ENCODE measurements at places on chromosomes 12 and 14. TPM values are rescaled to one million over a fixed set of nuclear protein-coding genes. Genes with fewer than 3 reads are reported as not detected.

DNA sequence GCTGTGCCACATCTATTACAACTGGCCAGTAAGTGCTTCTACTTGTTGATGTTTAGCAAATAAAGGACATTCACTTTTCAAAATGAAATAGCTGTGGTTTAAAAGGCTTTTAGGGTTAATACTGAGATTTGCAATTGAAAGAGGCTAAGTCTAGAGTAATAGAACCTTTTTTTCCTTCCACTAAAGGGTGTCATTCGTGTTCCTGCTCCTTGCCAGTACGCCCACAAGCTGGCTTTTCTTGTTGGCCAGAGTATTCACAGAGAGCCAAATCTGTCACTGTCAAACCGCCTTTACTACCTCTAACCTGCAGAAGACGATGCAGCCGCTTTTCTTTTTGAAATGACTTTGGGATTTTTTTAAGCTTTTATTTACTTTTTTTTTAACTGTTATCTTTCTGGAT lies 33.6 kb downstream of the PIWIL1 start:
- no peak for DNase-seq

The DNAI7 gene
- 0.11 TPM for total RNA-seq

- DNase-seq = peak; percentile 62
Observed at GRCh38 chr14:51554953-51555352, 96.8 kb upstream of the FRMD6 start.

The KICS2 gene
- 7.4 TPM for total RNA-seq

DNA sequence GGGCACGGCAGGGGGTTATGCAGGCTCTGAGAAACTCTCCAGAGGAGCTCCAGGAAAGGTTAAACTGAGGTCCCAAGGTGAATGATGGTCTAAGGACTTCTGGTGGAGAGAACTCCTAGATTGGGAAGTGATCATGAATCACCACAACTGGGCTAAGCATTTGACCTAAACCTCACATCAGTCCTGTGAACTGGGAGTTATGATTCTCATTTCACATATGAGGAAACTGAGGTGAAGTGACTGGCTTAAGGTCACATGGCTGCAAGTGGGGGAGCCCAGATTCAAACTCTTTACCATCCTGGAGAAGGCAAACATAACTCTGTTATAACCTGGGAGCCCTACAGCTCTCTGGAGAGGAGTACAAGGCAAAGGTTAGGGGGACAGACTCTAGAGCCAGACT lies 4.2 kb downstream of the RARG start:
- no peak for DNase-seq

The LMNTD1 gene
- total RNA-seq = 0.57 TPM

GRCh38 chr14:83734431-83734830 lies 1795.5 kb upstream of the FLRT2 start:
- DNase-seq = no peak

The PPFIA2 gene
- 1.8 TPM for total RNA-seq

The PHLDA1 gene
- 58.8 TPM for total RNA-seq

DNA sequence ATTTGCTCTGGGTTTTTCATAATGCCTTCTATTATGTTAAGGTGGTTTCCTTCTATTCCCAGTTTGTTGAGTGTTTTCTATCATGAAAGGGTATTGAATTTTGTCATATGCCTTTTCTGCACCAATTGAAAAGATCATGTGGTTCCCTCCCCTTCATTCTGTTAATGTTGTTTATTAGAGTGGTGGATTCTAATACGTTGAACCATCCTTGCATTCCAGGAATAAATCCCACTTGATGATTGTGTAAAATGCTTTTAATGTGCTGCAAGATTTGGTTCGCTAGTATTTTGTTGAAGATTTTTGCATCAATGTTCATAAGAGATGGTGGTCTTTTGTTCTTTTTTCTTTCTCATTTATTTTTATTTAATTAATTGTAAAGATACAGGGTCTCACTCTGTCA lies 55.2 kb downstream of the ATP23 start:
- no peak for DNase-seq

- DNase-seq = no peak
Observed at GRCh38 chr12:102061096-102061559, 663 bp downstream of the WASHC3 start.

- peak; percentile 73 for DNase-seq
Observed at GRCh38 chr12:110582276-110583136, 612 bp downstream of the PPTC7 start.

- DNase-seq = no peak
Observed at GRCh38 chr12:106724116-106724515, 50.4 kb upstream of the RIC8B start.

GRCh38 chr12:68292151-68292943 lies 38.9 kb upstream of the IL22 start:
- no peak for DNase-seq

All from Daoy (cell line).